Stimulated activated CD4-positive, alpha-beta T cell treated with anti-CD3 and anti-CD28 coated beads, TNF-alpha, amount 100 ng/mL, for 4 hours (primary cell): ENCODE measurements at places on chromosomes 3 and 15.

DNA sequence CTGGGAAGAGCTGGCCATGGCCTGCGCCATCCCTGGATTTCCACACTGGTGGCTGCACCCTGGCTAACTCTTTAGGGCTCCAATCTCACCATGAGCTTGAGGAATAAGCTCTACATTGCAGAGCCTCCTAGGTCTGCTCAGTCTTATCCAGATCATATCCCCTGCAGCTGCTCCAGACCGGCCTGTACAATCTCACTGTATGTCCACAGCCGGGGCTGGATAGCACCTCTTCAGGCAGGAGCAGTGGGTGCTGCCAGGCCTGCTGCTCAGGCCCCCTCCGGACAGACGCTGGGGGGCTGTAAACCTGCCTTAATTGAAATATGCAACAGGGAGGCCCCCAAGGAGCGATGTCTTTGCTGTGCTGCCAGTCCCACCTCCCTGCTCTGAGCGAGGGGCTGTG is 15.6 kb downstream of the INSYN1 start:
- no peak for DNase-seq

DNA sequence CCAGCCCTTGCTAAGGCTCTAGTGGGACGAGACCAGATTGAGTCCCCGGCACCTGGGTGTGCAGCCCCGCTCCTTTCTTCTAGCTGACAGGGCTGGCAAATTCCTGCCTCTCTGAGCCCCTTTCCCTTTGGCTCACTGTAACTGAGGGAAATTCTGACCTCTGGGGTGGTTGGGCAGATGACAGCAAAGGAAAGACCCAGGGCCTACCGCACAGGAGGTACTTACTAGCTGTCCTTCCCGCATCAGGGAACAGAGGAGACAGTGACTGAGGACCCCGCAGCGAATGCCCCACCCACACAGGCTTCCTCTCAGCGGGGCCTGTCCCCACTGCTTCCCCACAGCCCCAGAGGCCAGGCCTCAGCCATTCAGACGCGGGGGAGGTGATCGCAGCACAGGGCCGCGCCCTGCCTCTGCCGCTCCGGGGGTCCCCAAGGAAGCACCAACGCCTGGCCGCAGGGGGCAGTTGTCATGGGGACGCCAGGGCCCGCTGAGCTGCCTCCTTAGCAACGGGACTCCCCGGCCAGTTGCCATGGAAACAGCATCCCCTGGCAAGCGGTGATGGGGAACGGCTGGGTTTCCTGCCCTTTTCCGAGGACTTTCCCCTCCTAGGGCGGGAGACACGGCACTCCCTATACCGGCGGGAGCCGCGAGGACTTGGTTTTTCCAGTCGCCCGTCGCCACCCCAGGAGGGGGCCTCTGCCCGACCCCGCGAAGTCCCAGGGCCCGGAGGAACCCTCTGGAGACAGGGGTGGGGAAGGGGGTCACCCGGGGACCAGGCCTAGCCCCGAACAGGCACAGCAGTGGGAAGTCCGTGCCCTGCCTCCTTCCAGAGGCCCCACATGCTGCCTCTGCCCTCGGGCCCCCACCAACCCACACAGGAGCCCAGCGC is 50.1 kb downstream of the HCN4 start:
- no peak for DNase-seq

DNA sequence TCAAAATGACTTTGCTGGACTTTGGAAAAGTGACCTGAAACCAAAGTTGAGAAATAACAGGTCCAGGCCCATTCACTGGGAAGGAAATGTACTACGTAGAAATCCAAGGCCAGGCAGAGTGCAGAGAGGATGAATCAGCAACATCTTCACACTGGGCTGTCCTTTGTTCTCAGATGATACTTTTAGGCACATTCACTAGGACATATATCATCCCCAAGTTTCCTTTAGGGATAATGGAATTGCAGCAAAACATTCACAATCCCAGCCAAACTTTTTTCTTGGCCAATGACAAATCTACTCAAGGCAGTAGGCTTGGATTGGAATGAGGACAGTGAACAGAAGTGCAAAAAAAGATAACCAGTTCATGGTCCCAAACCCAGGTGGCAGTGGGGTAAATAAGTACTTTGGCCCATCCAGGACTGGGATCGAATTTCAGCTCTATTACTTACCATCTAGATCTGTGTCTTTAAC is 75.1 kb downstream of the CLDN11 start:
- no peak for DNase-seq

DNA sequence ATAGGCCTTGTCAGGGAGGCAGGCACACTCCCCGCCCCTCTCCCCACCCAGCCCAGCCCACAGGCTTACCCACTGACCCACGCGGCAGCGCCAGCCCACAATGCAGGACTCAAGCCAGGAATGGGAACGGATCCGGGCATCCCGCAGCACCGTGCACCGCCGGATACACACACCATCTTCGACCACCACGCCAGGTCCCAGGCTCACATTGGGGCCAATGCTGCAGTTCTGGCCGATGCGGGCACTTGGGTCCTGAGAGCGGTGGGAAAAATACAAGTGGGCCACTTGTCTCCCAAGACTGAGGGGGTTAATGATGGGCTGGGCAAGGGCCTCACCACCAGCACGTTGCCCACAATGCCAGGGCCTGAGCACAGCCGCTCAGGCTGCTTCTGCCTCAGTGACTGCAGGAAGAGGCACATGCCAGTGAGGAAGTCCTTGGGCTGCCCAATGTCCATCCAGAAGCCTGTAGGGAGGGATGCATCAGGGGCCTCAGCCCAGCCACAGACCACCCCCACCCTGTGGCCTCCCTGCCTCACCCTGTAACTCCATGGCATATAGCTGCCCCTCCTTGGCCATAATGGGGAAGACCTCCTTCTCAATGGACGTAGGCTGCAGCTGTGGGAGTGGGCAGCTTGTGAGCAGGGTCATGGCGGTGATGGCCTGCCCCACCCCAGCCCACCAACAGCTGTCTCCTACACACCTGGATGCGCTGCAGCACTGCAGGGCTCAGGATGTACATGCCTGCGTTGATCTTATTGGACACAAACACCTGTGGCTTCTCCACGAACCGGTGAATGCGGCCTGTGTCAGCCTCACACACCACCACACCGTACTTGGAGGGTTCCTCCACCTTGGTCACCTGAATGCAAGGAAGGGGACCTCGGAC is 1.6 kb downstream of the GMPPB start:
- no peak for DNase-seq

GRCh38 chr3:95926904-95927501 is 887.4 kb upstream of the EPHA6 start:
- DNase-seq, result no peak

GRCh38 chr3:1971780-1972179 is 126.9 kb upstream of the CNTN4 start:
- DNase-seq, result no peak

DNA sequence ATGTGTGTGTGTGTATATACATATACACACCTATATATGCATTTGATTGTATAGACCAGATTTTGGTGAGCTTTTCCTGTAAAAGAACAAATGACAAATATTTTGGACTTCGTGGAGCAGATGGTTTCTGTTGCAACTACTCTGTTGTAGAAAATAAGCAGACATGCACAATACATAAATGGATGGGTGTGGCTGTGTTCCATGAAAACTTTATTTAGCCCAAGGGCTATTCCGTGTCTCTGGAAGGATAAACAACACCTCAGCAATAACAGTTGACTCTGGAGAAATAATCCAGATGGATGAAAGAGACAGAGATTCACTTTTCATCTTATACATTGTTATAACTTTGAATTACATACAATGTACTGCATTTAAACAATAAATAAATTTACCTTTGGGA is 441.4 kb downstream of the CNTN3 start:
- no peak for DNase-seq

GRCh38 chr3:17882981-17883380 is 140.6 kb upstream of the TBC1D5 start:
- DNase-seq, result no peak

DNA sequence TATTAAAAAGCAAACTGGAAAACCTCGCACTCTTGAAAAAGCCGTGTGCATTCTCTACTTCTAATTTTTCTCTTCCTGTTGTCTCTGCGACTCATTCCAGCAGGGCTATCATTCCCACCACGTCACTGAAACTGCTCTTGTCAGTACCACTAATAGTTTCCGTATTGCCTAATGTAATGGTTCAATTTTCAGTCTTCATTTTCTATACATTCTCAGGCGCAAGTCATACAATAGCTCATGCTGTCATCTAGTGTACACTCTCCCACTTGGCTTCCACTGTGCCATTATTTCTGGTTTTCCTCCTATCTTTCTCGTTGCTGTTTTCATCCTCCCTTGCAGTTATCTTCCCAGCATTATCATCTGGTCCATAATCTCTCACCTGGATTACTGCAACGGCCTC is 160.2 kb downstream of the SPATA16 start:
- DNase-seq, result no peak

DNA sequence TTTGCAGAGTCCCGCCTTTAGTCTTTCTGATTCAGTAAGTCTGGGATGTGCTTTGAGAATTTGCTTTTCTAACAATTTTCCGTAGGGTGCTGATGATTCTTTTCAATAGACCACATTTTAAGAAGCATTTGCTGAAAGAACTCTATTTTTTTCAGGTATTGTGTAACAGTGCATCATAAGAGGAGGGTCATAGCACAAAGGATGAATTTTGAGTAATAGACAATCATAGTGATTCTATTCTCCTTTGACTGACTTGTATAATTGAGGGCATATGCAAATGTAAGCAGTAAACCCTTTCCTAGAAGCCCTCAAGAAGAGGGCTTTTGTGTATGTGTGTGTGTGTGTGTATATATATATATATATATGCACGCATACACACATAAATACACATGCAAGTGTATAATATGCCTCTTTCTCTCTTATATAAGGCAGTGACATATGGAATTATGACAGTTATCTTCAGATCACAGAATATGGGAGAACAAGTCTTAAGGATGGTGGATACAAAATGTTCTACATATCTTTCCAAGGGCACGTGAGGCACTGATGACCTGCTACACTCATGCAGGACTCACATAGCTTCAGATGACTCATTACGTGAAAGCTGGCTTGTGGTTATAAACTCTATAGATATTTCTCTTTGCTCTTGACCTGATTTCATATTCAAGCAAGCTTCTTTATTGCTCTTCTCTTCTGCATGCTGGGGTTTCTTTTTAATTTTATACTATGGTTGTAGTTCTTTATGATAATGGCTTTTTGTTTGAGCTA is 6.5 kb upstream of the PLSCR1 start:
- no peak for DNase-seq

- DNase-seq, result no peak
Measured at GRCh38 chr3:100537646-100538338, 45.4 kb downstream of the TMEM45A start.

- DNase-seq, result no peak
Measured at GRCh38 chr3:105352976-105353375, 13.7 kb upstream of the ALCAM start.

DNA sequence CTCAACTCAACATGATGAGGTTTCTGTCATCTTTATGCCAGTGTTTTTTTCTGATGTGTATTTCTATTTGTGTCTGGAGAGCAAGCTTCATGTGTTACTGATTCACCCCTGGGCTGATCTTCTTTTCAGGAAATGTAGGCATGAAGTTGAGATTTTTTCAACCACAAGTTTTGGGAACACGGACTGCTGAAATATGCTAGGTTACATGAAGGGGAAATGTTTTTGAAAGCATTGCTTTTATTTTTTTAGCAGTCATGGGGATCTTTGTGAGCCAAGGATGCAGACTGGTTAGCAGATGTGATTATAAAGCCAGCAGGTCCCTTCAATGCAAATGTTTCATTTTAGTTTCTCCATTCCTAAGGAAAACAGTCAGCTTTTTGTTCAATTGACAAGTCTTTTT is 219.3 kb upstream of the COL8A1 start:
- DNase-seq, result no peak
